ENCODE measurements at places on chromosomes 6 and 20.
A peak's percentile ranks its signal among the peaks of the same experiment; 100 is the strongest.

- no peak for DNase-seq
These were observed 84.9 kb upstream of the TMEM181 start for GRCh38 chr6:158474961-158475343.

DNA sequence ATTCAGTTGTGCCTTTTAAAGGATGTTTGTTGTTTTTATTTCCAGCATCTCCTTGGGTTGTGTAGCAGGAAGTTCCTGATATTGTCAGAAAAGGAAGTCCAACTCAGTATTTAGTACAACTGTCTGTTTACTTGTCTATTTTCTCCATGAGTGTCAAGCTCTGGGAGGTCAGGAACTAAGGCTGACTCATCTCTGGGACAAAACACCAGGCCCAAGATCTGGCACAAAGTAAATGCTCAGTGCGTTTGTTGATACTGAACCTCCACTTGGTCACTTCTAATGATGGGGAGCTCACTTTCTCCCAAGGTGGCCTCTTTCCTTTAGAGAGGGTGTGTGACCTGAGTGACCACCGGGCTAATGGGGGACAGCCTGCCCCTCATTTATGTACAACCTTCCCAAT is 12.6 kb upstream of the PIGU start:
- no peak for DNase-seq

- DNase-seq = no peak
These were observed 121.9 kb downstream of the MTHFD1L start for GRCh38 chr6:150987371-150987828.

DNA sequence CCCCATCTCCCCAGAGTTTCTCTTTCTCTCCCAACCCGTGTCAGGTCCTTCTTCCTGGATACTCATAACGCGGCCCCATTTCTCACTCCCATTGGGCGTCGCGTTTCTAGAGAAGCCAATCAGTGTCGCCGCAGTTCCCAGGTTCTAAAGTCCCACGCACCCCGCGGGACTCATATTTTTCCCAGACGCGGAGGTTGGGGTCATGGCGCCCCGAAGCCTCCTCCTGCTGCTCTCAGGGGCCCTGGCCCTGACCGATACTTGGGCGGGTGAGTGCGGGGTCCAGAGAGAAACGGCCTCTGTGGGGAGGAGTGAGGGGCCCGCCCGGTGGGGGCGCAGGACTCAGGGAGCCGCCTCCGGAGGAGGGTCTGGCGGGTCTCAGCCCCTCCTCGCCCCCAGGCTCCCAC is at the start of gene HLA-F:
Gene HLA-F, plus strand, starts transcription at position 173 of the 404 bp plus-strand sequence. Its CDS starts 30 bp downstream, at position 203.
- peak; percentile 83 for DNase-seq

DNA sequence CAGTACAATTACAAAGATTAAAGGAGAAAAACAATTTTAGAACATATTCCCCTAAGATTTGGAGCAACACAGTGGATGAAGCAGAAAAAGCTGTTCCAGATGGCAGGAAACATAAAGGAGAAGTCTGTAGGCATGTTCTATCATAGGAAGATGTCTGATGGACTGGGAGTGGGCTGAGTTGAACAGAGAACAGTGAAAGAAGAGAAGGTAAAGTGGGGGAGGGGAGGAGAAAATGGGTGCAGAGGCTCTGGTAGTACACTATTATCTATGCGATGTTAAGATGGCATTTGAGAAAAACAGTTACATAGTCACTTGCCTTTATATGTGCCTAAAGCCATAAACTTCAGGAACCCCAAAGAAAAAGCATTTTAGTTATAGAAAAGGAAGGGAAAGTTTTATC is 4.2 kb upstream of the PHIP start:
- DNase-seq = no peak

- no peak for DNase-seq
These were observed 50.0 kb downstream of the HUS1B start for GRCh38 chr6:606829-607379.

DNA sequence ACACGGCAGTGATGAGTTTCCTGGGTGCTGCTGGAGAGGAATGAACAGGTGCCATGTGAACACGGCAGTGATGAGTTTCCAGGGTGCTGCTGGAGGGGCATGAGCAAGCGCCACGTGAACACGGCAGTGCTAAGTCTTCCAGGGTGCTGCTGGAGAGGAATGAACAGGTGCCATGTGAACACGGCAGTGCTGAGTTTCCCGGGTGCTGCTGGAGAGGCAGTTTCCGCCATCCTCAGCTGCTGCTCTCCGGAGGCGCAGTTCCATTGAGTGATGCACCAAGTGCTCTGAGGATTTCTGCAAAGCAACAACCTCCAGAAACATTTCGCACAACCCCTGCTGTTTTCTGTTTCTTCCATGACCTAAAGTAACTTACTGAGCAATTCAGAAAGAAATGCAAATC is 155.4 kb downstream of the SMOC2 start:
- no peak for DNase-seq

DNA sequence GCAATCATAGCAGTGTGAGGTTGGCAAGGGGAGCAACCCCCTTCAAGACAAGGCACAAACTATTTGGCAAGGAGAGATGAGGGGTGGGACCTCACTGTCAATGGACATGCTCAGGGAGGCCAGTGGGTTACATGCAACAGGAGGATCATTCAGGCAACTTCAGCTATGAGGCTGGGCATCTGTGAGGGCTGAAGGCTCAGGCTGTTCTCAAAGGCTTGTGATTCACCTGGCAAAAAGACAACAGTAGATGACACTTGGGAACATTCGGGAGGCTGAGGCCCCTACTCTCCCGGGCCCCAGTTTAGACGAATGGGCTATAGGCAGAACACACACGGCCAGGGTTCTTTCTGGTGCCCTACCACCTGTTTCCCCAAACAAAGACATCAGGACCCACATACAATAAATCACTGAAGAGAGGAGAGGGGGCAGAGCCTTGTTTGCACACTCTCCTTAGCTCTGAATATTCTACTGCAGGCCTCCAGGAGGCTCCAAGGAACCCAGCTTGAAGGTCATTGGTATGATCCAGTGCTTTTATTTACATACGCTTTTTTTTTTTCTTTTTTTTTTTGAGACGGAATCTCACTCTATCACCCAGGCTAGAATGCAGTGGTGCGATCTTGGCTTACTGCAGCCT is 7.9 kb downstream of the TUBB start:
- no peak for DNase-seq

- DNase-seq = no peak
These were observed 21.0 kb downstream of the PFDN4 start for GRCh38 chr20:54228841-54229240.

DNA sequence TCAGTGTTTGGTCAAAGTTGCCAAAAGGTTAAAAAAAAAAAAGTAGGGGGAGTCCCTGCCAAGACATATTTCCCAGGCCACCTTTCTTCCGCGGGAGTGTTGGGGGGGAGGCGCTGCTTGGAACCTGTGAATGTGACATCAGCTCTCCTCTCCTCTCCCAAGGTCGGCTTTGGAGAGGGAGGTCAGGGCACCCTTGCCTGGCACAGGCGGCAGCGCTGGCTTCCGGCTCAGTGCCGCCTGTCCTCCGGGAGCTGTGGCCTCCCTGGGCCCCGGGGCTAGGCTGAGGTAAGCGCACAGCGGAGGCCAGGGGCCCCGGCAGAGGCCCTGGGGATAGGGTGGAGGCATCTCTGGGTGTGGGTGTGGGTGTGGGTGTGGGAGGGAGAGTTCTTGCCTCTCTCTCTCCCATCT is 1.9 kb upstream of the EDN1 start:
- DNase-seq = no peak

DNA sequence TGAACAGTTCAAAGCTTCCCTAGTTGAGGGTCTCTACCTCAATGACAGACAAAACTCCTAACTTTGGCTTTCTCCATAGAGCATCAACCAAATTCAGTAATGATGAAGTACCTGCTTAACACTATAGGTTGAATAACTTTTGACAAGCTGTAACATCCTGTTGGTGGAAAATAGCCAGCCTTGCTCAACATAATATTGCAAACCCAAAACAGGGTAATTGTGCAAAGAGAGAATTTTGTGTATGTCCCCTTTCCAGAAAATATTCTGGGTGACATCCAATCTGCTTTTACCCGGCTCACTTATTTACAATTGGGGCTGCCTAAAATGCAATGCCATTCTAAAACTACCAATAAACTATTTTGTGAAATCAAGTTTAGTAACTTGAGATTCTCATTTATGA is 72.8 kb downstream of the ATXN1 start:
- DNase-seq = no peak

GRCh38 chr6:119071576-119071975 is 6.9 kb downstream of the FAM184A start:
- no peak for DNase-seq

GRCh38 chr6:42279144-42279781 is 61.6 kb upstream of the MRPS10 start:
- no peak for DNase-seq

GRCh38 chr6:30071858-30072257 is 3.7 kb downstream of the RNF39 start:
- no peak for DNase-seq

- DNase-seq = no peak
These were observed 11.5 kb upstream of the CCDC170 start for GRCh38 chr6:151482290-151482689.

GRCh38 chr6:52724406-52725121 is 38.7 kb downstream of the GSTA2 start:
- DNase-seq = peak; percentile 52

DNA sequence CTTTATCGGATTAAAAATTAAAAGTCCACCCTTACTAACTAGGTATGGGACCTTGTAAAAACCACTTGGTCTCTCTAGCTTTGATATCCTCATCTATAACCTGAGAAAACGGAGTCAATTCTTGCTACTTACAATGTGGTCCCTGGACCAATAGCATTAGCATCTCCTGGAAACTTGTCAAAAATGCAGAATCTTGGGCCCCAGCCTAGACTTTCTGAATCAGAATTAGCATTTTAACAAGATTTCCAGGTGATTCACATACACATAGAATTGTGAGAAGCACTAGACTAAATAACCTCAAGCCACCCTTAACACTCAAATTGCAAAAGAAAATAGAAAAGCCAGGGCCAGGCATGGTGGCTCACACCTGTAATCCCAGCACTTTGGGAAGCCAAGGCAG is 96.6 kb downstream of the RNGTT start:
- no peak for DNase-seq

DNA sequence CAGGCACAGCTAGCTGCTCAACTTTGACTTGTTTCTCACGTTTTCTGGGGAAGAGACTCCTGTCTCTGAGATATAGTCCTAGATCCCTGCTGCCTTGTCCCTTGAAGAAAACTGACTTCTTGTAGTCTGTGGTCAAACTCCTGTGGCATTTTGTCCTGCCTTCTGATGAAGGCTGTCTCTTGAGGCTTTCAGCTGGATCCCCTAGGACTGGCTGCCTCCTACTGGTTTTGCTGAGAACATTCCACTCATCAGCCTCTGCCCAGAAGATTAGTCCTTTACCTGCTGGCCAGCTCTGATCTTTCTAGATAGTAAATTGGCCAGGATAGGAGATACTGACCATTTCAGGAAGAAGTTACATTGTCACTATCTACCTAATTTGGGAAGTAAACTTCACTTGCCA is 71.9 kb upstream of the CNR1 start:
- no peak for DNase-seq

DNA sequence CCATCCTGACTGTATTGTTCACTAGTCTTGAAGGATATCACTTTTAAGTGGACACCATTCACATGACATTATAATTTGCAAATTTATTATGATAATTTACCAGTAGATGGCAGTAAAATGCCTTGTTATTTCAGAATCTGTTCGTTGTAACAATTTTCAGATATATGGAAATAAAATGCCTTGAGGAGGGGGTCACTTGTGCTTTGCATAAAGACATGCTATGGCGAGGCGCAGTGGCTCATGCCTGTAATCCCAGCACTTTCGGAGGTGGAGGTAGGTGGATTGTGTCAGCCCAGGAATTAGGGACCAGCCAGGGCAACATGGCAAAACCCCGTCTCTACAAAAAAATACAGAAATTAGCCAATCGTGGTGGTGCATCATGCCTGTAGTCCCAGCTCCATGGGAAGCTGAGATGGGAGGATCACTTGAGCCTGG is 9.0 kb upstream of the NCOA6 start:
- DNase-seq = no peak

GRCh38 chr6:21022343-21023107 is 488.3 kb downstream of the CDKAL1 start:
- no peak for DNase-seq

DNA sequence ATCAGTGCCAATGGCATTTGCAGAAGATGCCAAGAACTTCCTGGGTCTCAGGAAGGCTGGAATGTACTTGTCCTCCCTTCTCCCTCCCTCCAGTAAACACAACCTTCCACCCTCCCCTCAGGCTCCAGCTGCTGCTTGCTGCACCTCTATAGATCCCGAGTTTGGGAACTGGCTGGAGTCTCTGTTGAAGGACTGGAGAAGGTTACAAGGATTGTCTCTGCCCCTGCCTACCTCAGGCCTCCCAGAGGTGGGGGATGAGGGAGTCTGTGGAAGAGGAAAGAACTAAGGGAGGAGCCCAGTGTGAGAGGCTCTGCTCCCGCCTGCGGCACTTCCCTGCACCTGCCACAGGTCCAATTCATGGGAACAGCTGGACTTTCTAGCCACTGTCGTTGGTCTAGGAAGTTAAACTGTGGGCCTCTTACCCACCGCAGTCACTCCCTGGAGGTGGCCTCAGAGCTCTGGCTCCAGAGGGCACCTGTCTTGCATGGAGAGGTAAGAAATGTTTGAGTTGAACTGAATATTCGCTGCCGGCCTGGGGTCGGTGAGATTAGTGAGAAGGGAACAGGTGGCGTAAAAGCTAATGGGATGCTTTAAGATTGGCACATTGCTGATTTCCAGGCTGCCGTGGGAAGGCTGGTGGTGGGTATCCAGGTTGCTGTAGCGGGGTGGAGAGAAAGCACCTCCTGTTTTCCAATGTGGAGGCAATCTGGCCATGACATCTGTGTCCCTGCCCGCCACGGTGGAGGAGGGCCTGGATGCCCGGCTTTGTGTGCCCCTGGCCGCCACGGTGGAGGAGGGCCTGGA is 54.3 kb downstream of the PPP1R14C start:
- DNase-seq = no peak

- DNase-seq = no peak
These were observed 35.8 kb downstream of the TBX18 start for GRCh38 chr6:84728602-84729001.

DNA sequence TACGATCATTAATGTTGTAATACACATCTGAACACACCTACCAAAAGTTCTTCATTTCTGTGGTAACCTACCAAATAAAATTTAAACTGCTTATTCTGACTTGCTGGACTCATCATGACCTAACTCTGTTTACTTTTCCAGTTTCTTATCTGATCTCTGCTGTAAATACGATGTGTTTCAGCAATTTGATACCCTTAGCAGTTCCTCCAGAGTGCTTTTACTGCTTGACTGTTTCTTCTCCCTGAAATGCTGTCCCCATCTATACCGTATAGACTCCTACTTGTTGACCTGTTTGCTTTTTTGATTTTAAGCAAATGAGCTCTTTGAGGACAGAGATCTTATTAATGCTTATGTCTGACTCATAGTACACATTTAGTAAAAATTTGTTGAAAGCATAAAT is 119.5 kb downstream of the SCAF8 start:
- DNase-seq = no peak

GRCh38 chr6:83231146-83231545 is 38.0 kb downstream of the RWDD2A start:
- DNase-seq = no peak

- no peak for DNase-seq
These were observed 63.3 kb downstream of the PSMB1 start for GRCh38 chr6:170489836-170490235.

GRCh38 chr6:152605342-152605741 is 31.8 kb downstream of the SYNE1 start:
- DNase-seq = no peak

GRCh38 chr20:10040070-10040975 is 5.5 kb downstream of the ANKEF1 start:
- DNase-seq = no peak

Data from dorsolateral prefrontal cortex (tissue), 122 donors.